ENCODE measurements at places on chromosomes 12 and 14.

DNA sequence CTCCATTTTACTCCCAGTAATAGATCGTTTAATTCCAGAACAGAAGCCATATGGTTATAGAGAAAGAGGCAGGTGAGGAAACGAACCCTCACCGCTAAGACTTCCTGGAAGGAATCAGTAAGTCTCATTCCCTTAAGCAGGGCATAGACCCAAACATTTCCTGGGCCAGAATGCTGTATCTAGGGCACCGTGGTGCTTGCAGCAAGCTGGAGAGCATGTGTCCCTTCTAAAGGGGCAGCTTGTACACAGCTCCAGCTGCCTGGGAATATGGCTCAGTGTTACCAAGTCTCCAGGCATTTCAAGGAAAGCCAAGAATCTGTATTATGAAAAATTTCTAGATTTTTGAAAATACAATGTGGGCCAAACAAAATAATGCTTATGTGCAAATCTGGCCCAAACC lies 73.4 kb downstream of the PPM1H start:
- no peak for DNase-seq

DNA sequence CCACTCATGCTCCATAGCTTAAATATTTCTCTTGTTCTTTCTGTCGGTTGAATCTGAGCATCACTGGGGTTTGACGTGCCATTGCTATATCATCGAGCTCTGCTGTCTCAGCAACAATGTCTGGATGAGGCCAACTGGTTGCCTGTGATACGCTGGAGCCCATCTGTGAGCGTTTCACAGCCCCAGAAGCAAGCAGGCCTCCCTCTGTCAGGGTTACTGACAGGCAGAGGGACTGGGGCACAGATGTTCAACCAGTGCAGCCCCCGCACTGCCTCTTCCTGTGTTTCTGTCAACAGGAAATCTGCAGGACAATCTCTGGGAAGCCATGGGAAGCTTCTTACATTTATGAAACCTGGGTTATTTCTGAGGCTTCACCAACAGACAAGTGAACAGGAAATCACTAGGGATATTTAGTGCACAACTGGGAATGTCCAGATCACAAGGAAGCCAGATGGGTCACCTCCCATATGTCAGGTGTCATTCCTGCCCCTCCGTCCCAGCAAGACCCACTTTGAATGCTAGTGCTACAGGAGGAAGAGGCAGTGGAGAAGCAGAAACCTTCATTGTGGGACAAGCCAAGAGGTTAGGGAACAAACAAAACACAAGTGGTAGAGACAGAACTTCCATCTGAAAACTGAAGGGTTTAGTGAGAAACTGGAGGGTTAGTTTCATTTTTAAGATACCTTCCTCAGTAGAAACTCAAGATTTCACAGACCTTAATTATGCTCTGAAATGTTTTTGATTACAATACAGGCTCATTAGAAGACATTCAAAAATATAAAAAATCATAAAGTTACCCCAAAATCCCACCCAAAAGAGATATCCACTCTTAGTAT lies 24.1 kb downstream of the DMAC2L start:
- no peak for DNase-seq

DNA sequence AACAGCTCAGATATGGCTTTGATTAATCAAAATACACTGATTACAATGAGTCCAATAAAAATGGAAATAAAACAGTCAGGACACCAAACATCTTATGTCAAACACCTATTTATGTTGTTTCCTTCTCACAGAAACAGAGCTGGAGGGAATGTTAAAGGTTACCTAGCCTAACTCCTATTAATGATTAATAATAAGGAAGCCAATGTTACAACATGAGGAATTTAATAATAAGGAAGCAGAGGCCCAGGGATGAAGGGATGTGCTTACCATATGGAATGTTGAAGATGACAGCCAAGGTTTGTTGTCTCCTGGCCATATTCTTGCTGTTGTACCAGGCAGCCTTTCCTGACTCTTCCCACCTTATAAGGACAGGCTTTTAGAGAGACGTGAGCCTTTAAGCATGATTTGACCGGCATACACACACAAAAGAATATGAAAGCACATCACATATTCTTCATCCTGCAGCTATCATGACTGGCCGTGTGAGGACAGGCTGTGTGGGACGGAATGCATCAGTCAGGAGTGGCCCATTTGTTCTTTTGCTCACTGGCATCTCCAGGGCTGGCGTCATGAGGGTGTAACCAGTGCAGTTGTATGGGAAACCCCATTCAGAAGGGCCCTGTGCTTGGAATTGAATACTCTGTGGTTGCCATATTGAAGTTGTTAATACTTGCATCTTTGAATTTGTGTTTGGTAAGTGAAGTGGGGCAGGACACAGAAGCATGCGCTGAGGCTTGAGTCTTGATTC lies 3.1 kb upstream of the GPRC5D start:
- DNase-seq, result no peak

- no peak for DNase-seq
Measured at GRCh38 chr12:131209082-131210070, 255.7 kb downstream of the ADGRD1 start.

- DNase-seq, result no peak
Measured at GRCh38 chr12:90974286-90974685, 19.3 kb upstream of the CCER1 start.

DNA sequence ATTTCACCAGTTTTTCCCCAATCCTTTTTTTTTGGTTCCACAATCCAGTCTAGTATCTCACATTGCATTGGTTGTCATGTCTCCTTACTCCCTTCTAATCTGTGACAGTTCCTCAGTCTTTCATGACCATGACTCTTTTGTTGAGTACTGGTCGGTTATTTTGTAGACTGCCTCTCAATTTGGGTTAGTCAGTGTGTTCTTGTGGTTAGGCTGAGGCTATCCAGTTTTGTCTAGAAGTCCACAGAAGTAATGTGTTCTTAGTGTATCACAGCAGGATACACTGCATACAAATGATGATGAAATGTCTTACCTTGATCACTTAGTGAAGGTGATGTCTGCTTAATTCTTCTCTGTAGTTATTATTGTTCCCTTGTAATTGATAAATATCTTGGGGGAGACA lies 24.8 kb downstream of the PELI2 start:
- DNase-seq, result no peak

- no peak for DNase-seq
Measured at GRCh38 chr12:113961921-113962710, 4.0 kb downstream of the RBM19 start.

DNA sequence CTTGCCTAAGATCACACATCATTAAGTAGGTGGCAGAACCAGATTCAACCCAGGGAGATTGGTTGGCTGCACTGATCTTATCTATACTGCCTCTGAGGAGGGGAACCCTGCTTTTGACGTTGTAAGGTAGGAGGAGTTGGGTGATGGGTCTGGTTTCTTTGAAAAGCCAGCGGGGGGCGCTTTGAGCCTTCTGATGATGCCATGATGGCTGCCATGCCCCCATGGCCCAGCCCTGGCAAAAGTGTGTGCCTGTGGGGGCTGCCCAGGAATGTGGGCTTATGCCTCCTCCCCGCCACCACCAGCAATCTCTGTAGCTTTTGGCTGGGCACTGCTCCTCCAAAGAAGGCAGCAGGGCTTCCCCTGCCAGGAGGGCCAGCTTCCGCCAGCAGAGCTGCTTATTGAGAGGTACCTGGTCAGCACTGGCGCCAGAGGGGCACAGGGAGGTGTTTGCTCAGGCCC lies 224.3 kb downstream of the SLC41A2 start:
- no peak for DNase-seq

DNA sequence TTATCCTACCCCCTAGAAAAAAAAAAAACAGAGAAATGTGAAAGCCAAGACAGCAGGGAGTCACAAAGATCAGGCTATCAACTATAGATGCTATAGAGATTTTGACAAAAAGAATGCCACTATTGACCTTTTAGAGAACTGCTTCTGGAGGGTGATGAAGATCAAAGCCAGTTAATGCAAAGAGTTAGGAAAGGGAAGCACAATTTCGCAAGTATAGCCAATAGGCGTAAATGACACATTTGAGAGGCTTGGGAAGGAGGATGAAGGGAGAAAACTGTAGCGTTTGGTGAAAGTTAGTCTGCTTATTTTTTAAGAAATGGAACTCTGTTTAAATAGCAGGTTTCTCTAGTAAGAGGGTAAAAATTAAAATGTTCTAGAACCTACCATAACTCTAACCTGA lies 190.7 kb downstream of the DUSP6 start:
- no peak for DNase-seq

DNA sequence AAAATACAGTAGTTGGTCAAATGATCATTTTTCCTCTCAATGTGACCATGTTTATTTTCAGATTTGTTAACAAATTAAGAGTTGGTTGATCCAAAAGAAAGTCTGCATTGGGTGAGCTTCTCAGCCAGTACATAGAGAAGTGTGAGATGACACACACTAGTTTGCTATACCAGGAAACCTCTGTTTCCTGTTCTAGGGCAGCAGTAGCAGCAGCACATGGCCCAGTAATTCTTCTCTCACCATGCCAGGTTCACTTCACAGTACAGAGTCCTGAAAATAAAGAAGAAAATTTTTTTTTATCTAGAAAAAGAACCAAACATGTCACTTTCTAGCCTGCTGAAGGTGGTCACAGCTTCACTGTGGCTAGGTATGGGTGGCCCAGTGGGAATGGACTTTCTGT lies 250.2 kb upstream of the OR4E1 start:
- DNase-seq, result no peak

- DNase-seq, result no peak
Measured at GRCh38 chr12:59828521-59828920, 232.7 kb downstream of the SLC16A7 start.

DNA sequence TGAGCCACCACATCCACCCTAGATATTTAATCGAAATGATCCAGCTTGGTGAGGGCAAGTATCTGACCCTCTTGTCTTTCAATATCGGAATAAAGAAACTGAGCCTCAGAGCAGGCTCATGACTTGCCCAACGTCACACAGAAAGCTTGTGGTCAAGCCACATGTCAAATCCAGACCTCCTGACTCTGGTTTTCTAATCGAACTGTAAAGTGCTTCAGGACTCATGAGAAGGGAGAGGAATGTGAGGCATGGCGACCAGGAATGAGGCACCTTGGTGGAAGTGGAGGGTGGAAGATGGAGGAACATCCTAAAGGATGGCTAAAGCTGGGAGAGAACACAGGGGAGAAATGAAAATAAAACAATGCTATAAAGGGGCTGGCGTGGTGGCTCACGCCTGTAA lies 27.9 kb upstream of the SPPL3 start:
- no peak for DNase-seq

- no peak for DNase-seq
Measured at GRCh38 chr12:2547273-2548044, 247.3 kb upstream of the FKBP4 start.

DNA sequence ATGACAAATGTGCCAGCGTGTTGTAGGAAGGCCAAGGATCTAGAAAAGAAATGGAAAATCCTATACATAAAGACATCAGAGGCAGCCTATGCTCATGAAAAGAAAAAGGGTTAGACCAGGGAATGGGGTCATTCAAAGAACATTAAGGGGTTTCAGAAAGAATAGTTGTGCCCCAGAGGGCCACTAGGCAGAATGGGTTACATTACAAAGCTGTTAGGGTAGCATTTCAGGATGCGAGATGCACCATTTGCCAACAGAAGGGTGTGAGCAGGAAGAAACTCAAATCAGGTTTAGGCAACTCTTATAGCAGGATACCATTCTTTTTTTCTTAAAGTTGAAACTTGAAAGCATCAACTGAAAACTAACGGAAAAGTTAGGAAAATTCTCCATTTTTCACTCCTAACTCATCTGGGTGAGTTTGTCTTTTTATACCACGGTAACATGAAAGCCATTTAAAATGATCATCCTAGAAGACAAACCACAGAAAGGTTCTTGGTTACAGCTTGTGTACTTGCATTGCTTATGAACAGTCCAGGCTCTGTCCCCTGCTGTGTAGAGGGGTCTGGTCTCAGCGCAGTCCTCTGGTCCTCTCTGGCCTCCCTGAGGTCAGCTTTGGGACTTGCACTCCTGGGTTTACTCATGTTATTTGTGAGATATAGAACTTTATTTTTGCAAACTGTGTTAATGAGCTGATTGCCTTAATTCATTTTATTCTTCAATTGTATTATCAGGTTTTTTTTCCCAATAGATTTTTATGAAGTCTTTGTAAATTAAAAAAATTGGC lies 209.1 kb downstream of the DACT1 start:
- no peak for DNase-seq

DNA sequence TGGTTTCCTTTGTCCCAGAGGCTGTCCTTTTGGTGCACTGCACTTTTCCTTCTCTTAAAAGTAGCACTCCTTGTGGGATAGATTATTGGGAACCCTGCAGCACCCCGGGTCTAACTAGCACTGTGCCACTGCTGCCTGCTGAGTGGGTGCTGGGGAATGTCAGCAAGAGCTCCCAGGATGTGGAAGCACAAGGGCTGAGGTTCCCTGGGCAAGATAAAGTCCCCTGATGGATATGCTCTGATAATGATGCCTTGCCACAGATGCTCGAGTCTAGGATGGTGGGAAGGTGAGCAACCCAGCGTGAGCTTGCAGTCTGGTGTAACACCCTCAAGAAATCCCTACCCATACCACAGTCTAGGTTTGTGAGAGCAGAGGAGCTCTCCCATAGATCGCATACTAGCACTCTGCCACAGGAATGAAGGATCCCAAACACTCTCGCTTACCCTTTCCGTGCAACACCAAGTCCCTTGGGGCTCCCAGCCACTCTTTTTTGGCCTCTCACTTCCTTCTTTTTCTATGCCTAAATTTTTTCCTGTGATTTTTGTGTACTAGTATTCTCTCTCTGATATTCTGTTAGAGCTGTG lies 32.6 kb downstream of the USP15 start:
- DNase-seq, result no peak

GRCh38 chr12:1853716-1854115 lies 33.4 kb downstream of the LRTM2 start:
- no peak for DNase-seq

- no peak for DNase-seq
Measured at GRCh38 chr12:1576410-1577241, 17.8 kb downstream of the FBXL14 start.

DNA sequence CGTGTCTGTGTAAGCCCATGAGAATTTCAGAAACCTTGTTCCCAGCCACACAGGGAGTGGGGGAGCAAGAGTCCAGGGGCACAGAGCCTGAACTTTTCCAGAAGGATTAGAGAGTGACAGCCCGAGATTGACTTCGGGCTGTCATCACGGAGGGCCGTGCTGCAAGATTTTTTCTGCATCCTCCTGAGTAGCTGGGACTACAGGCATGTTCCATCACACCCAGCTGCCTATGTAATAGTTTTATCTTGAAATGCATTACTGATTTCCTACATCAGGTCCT lies 14.4 kb downstream of the EVL start:
- no peak for DNase-seq

DNA sequence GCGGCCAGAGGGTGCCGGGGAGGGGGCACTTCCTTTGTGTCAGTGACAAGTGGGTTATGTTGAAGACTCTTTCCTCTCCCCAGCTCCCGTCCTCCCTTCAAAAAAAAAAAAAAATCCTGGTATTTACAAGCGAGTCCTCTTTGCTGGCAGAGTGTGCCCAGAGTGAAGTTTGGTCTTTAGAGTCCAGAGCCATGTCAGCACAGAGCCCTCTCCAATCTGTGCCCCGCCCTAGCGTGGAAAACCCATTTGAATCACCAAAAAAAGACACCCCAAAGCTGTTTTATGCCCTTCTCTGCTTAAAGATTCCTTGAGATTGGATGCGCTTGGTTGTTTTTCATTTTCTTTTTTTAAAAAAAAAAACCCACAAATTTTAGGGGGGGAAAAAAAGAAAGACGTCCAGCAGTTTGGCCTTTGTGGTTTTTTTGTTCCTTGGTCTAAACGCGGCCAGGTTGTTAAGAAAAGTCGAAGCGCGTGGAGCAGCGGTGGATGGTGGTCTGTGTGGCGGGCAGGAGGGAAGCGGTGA lies 3.3 kb downstream of the NKX2-1 start:
- DNase-seq, result no peak

GRCh38 chr14:76486251-76486743 lies 110.4 kb downstream of the ESRRB start:
- no peak for DNase-seq
